ENCODE measurements at places on chromosomes 12 and 14. TPM values are rescaled to one million over a fixed set of nuclear protein-coding genes. Genes with fewer than 3 reads are reported as not detected.

- peaks cover 7% of the 10 kb centered on the region for H3K36me3 ChIP-seq
- H3K27me3 ChIP-seq: peaks cover 3% of the 10 kb centered on the region
- DNase-seq: no peak
- peak overlapping the region; percentile 82 for H3K4me3 ChIP-seq
These were observed 1.8 kb upstream of the RCOR1 start for GRCh38 chr14:102590667-102591099.

Gene KERA
- total RNA-seq: not detected

DNA sequence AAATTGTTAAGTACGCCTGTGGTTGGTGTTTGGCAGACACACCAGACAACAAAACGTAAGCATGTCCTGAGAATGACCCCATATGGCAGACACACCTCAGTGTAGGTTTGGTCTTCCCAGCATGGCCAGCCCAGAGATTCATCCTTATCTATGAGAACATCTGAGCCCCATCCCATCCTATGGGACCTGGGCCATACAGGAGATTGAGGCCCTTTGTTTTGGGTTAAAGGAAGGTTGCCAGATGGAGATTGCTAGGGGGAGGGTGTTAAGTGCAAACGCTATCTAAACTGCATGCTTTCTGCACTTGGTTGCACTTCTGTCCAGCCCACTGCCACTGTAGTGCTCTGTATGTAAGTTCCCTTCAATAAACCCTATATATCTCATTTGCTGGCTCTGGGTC is 4.1 kb upstream of the PCNX4 start:
- peaks cover 3% of the 10 kb centered on the region for H3K36me3 ChIP-seq
- H3K27me3 ChIP-seq: no peaks in the 10 kb centered on the region
- no peak overlapping the region for H3K27ac ChIP-seq
- no peak overlapping the region for H3K4me3 ChIP-seq

Gene PTPRR
- not detected for total RNA-seq

Measured in activated CD8-positive, alpha-beta memory T cell treated with anti-CD3 and anti-CD28 coated beads, Interleukin-2, amount 10 ng/mL, durations not matched to agents 7 days and 5 days (primary cell).